Brain (organoid and tissue), 16 donors: ENCODE measurements at places on chromosomes 6 and 20. TPM values are rescaled to one million over a fixed set of nuclear protein-coding genes. Genes with fewer than 3 reads are reported as not detected.

The STK35 gene
- polyA plus RNA-seq: 11.4 TPM

The PDCD2 gene
- polyA plus RNA-seq: 65.9 TPM

The MDFI gene
- 3.8 TPM for polyA plus RNA-seq

The MYLIP gene
- 9.8 TPM for polyA plus RNA-seq

The SERAC1 gene
- polyA plus RNA-seq: 7.4 TPM

The BMP2 gene
- 4.4 TPM for polyA plus RNA-seq

The COL19A1 gene
- not detected for polyA plus RNA-seq

The ENPP3 gene
- polyA plus RNA-seq: 0.22 TPM

The FAM217A gene
- polyA plus RNA-seq: not detected

The BPIFA1 gene
- not detected for polyA plus RNA-seq

The RIMS4 gene
- polyA plus RNA-seq: 21.5 TPM

The CCDC170 gene
- 0.31 TPM for polyA plus RNA-seq

The LY6G6D gene
- not detected for polyA plus RNA-seq

The COL9A3 gene
- 17.5 TPM for polyA plus RNA-seq

The BRPF3 gene
- polyA plus RNA-seq: 64.3 TPM

The TP53TG5 gene
- polyA plus RNA-seq: 4.8 TPM

The CPNE5 gene
- 22.9 TPM for polyA plus RNA-seq

The HMGCLL1 gene
- polyA plus RNA-seq: 1.0 TPM

The SMIM26 gene
- polyA plus RNA-seq: 111 TPM

The GINM1 gene
- 41.8 TPM for polyA plus RNA-seq

The SLC35F1 gene
- polyA plus RNA-seq: 16.3 TPM

The TMC2 gene
- not detected for polyA plus RNA-seq

The SYNGAP1 gene
- polyA plus RNA-seq: 40.7 TPM

The TSPO2 gene
- not detected for polyA plus RNA-seq

The KCNK15 gene
- polyA plus RNA-seq: 0.12 TPM

The APOBEC2 gene
- polyA plus RNA-seq: not detected

The PTCHD4 gene
- polyA plus RNA-seq: 0.20 TPM

The PGC gene
- polyA plus RNA-seq: not detected

The PGBD1 gene
- 3.9 TPM for polyA plus RNA-seq

The FAXC gene
- 25.0 TPM for polyA plus RNA-seq

The SYNCRIP gene
- 85.9 TPM for polyA plus RNA-seq

The MLIP gene
- 1.6 TPM for polyA plus RNA-seq

The ELOVL2 gene
- 25.3 TPM for polyA plus RNA-seq

The RNF182 gene
- 38.1 TPM for polyA plus RNA-seq

The DDAH2 gene
- 284 TPM for polyA plus RNA-seq

The DPPA5 gene
- not detected for polyA plus RNA-seq

The CST3 gene
- polyA plus RNA-seq: 1,324 TPM

The CCN2 gene
- polyA plus RNA-seq: 21.4 TPM

The CRISP3 gene
- polyA plus RNA-seq: not detected
